ENCODE measurements at places on chromosomes 5 and 9.

DNA sequence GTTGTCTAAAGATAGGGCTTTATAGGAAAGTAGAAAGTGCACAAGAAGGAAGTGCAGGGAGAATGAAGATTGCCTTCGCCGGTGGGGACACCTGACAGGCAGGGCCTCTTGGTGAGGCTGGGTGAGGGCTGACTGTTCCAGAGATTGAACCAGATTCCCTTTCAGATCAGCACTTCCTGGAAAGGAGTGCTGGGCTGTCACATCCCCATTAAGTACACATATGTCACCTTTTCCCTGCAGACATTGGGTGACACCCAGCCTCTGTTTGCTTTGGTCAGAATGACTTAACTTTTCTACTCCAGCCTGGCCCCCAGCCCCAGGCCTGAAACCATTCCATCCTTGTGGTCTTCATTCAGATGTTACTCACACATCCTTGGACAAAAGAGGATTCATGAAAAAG is 7.4 kb upstream of the SHROOM1 start:
- DNase-seq: no peak

DNA sequence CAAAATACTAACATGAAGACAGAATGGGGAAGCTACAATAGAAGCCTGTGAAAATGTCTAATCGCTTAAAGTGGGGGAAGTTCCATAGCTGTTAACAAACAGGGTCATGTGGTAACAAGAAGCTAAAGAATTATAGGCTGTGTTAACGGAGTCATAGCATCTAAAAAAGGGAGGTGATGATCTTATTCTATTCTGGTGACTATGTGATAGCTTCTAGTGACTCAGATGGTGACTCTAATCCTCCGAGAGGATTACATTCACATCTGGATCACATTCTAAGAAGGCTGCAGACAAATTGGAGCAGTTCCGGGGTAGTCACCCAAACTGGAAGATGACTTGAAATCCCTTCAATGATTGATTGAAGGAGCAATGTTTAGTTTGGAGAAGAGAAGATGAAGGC is 142.1 kb downstream of the LIFR start:
- DNase-seq: no peak

GRCh38 chr9:123322273-123323195 is 33.5 kb upstream of the CRB2 start:
- peak; percentile 30 for DNase-seq

DNA sequence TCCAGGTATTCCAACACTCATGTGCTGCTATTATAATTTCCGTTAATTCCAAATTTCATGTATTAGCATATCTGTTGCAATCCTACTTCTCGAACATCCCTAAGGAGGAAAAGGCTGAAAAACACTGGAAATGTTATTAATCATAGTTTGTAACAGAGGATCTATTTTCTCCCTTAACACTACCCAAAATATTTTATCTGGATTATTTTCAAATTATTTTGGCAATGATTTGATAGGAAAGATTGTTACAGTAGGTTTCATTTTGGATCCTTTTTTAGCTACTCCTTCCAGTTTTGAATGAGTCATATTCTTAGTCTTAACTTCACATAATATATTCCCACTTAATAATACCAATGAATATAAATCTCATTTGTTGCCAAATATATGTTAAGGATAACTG is 13.9 kb upstream of the NAA35 start:
- no peak for DNase-seq

- no peak for DNase-seq
Observed at GRCh38 chr5:56496581-56497063, 263.5 kb upstream of the ANKRD55 start.

DNA sequence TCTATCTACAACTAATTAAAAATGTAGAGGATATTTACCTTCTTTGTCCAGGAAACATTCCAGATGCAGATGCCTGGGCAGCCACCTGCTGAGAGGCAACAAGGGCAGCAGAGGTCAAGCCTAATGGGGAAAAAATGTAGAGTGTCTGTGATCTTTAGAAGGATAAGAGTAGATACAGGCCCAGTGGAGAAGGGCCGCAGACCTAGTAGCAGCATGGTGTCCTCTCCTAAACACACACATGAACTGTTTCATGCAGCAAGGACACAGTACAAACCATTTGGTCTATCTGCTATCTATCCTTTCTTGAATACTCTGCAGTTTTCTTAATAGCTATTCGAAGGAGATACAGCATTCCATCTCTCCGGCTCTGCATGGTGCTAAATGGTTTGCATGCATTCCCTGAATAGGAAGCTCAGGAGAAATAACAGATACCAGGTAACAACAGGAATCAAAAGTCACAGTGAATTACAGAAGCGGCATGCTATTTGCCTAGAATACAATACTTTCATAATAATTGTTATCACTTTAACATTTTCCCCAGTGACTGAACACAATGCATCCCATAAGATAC is 107.3 kb downstream of the ZNF608 start:
- no peak for DNase-seq

DNA sequence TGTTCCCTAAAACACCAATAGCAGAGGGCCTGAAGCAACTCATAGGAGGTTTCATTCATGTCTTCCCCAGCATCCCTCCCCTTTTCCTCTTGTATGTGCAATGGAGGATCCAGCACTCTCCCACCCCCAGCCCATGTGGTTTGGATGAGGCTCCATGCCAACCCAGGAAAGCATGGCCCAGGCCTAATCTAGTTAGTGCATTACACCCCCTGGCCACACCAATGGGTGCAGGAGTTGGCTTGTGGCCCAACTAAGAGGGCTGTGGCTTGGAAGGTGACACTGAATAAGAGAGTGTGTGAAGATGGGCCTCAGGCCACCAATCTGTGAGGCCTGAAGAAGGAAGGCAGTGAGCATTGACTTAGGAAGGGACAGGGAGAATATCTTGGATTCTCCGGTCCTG is 70.8 kb upstream of the SMIM23 start:
- no peak for DNase-seq

All from activated CD8-positive, alpha-beta memory T cell treated with anti-CD3 and anti-CD28 coated beads for 48 hours (primary cell).